ENCODE measurements at places on chromosomes 11 and 22.

- peak; percentile 60 for DNase-seq
Measured at GRCh38 chr22:45994491-45995404, 17.8 kb upstream of the WNT7B start.

- no peak for DNase-seq
Measured at GRCh38 chr11:114236829-114237228, 59.4 kb upstream of the NNMT start.

- no peak for DNase-seq
Measured at GRCh38 chr11:72932132-72932570, 117.9 kb downstream of the ATG16L2 start.

GRCh38 chr11:3006505-3007260 is 14.6 kb upstream of the NAP1L4 start:
- DNase-seq, result no peak

GRCh38 chr11:66950112-66950535 is 8.1 kb downstream of the PC start:
- DNase-seq, result no peak

- no peak for DNase-seq
Measured at GRCh38 chr22:29187831-29188230, 17.9 kb upstream of the EMID1 start.

DNA sequence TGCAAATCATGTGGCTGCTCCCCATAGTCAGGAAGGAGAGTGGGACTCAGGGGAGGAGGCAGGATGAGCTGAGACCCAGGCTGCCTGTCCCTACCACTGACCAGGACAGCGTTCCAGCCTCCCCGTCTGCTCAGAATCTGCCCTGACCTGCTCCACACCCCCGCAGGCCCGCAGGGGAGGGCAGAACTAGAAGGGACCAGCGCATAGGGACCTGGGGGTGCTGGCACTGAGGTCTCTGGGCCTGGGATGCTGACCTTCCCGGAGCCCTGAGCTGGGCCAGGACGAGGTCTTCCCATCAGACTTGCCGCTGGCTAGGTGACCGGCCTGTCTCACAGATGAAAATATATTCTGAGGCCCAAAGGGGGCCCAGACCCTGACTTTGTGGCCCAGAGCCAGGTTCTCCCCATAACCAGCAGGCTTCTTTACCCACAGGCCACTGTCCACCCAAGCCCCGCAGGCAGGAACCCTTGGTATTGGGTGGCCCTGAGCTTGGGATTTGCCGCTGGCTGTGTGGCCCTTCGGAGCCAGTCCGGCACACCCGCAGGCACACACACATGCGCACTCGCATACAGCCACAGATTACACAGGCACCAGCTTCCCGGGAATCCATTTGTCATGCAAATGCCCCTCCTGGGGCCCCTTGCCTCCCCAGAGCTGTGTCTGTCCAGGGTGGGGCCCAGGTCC is 13.8 kb upstream of the PIM3 start:
- DNase-seq, result no peak

DNA sequence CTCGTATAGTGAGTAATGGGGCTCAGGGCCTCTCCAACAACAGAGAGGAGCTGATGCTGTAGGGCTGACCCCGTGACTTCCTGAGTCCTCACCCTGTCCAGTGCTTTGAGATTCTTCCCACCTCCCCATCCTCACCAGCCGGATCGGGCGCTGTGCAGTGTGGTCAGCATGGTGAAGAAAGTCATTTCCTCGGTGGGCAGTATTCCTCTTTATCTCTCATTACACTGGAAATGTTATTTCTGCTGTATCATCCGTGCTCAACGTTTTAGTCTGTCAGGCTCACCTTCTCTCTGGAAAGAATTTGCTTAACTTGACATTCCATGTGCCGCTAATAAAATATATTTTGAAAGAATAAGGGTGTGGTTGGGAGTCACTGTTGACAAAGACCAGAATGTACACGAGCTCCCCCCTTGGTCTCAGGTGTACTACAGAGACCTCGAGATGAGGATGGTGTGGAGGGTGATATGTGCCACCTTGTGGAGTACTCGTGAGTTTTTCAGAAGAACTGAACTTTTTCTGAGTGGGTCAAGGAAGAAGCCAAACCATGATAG is 25.7 kb upstream of the SCGB1A1 start:
- DNase-seq, result no peak

DNA sequence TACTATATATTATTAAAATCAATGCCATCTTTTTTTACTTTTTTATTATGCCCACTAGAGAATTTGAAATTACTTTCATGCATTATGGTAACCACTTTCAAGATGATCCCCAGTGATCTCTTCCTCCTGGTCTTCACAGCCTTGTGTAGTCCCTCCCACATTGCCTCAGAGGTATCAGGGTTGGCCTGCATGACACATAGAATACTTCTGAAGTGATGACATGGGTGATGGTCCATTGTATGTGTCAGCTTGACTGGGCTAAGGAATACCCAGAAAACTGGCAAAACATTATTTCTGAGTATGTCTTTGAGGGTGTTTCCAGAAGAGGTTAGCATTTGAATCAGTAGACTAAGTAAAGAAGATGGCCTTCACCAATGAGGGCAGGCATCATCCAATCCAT is 14.2 kb upstream of the ISX start:
- DNase-seq, result no peak

DNA sequence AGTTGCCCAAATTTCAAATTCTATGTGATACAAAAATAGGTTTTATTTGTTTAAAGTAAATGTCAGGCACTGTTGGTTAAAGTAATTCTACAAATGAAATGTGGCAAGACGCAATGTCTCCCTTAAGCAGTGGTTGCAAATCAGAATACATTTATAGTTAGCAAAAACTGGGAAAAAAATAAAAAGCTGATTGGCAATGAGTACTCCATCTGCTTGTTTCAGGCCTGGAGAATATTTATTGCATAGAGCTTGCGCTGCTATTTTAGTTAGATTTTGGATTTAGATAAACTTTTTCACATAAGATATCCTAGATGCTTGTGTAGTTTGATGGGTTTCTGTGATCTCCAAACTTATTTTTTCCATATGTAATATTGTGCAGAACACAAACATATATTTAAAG is 224.0 kb upstream of the MPPED2 start:
- DNase-seq, result no peak

GRCh38 chr22:35464399-35464798 is 64.5 kb downstream of the MCM5 start:
- no peak for DNase-seq

- DNase-seq, result no peak
Measured at GRCh38 chr11:58744988-58745704, 13.4 kb upstream of the GLYAT start.

DNA sequence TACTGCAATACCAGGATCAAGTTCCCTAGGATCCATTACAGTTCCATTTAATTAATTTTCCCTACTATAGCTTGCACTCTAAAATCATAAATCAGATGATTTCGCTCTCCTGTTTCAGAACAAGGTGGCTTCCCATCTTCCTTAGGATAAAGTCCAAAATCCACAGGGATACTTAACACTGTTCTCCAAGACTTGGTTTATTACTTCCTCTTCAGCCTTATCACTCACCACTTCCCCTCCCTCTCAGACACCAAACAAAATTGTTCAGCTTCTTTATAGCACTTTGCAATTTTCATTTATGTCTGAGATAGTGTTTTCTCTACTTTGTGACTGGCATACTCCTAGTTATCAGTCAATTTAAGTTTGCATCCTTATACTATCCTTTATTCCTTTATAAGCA is 124.6 kb downstream of the GRIA4 start:
- no peak for DNase-seq

GRCh38 chr22:40463017-40463631 is 92.7 kb downstream of the SGSM3 start:
- peak; percentile 17 for DNase-seq

DNA sequence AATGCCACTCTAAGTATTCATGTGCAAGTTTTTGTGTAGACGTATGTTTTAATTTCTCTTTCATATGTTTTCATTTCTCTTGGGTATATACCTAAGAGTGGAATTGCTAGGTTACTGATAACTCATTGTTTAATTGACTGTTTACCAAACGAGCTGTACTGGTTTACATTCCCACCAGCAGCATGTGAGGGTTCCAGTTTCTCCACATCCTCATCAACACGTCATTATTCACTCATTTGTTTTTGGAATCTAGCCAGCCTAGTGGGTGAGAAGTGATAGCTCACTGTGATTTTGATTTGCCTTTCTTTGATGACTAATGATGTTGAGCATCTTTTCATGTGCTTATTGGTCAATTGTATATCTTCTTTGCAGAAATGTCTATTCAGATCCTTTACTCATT is 4.0 kb downstream of the ANKRD13D start:
- DNase-seq, result no peak

DNA sequence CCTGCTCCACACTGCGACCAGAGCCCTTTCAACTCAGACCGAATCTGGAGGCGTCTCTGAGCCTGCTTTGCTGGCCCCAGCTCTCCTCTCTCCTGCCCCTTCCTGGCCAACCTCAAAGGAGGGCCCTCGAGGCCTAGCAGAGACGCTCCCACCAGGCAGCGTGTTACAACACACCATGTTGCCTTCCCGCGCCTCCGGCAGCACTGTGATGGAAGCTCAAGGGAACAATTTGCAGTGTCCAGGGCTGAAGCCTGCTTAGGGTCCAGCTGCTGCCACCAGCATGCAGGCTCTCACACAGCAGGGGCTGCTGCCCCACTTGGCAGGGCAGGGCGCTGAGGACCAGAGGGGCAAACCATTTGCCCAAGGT is 18.4 kb downstream of the LINC01488 start:
- DNase-seq, result no peak

- DNase-seq, result peak; percentile 32
Measured at GRCh38 chr22:44080936-44081861, 57.1 kb downstream of the PARVB start.

DNA sequence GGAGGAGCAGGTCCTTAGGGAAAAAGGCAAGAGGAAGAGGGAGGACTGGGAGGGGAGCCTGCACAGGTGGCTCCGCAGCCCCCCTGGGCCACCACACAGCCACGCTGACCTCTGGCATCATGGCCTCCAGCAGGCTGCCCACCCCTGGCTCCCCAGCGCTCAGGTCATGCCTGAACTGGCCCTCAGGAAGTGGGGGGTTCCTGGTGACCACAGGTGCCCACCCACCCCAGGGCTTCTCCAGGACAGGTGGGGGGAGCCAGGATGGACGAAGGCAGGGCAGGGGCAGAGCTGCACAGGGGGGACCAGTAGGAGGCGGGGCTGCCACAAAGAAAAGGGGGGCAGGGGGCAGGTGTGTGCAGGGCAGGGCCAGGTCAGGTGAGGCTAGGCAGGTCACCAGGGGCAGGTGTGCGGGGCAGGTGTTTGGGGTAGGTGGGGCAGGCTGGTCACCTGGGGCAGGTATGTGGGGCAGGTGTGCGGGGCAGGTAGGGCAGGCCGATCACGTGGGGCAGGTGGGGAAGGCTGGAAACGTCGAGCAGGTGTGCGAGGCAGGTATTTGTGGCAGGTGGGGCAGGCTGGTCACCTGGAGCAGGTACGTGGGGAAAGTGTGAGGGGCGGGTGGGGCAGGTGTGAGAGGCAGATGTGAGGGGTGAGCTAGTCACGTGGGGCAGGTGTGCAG is 997 bp downstream of the DEAF1 start:
- no peak for DNase-seq

DNA sequence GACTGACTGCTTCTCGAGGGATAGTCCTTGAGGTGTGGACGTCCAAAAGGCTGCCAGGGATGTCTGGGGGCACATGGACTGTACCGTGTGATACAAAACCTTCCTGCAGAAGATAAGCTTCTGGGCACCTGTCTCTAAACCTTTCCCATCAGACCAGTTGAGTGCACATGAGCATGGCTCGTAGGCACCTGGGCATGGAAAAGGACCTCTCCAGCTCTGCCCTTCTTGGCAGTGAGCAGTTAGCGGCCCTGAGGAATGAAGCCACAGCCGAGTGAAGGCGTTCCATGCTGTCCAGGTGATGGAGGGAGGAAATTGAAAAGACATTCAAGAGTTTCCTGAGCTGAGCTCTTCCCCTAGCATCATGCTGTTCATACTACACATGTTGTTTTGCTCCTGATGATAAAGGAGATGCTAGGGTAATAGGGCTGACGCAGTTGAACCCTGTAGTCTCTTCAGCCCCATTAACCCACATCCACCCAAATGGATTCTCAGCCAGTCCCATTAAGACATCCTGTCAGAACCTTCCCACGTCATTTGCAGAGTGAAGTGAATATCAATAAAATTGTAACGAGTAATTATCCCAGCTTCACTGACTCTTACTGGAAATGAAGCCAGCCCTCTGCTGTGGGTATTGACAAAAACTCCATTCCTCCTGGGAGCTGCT is 138.6 kb downstream of the KIRREL3 start:
- no peak for DNase-seq

- no peak for DNase-seq
Measured at GRCh38 chr11:69204246-69204940, 48.7 kb downstream of the SMIM38 start.

- no peak for DNase-seq
Measured at GRCh38 chr11:61757213-61757862, 4.9 kb downstream of the MYRF start.

DNA sequence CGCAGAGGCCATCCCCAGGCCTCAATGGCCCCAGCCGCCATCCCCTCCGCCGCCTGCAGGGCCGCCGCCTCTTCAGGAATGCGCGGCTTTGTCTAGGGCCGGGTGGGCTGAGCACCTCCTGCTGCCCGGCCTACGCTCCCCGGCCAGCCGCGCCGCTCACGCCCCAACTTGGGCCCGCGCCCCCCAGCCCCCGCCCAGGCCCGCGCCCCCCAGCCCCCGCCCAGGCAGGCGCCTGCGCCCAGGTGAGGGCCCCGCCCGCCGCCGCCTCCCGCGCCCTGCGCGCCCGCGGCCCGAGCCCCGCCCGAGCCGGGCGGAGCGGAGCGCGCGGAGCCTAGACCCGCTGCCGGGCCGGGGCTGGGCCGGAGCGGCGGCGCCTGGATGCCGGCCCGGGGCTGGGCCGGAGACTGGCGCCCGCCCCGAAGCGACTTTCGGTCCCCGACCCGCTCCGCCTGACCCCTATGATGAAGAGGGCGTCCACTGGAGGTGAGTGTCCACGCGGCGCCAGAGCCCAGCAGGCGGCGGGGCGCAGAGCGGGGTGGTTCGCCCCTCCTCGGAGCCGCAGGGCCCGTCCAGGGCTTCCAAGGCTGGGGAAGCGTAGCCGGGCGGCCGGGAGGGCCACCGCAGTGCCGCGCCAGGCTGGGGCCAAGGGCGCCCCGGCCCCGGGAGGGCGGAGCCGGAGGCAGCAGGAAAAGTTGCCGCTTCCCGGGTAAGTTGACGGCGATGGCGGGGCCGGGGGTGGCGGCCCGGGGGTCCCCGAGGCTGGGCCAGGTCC is 34.3 kb upstream of the PRODH start:
- DNase-seq, result no peak

DNA sequence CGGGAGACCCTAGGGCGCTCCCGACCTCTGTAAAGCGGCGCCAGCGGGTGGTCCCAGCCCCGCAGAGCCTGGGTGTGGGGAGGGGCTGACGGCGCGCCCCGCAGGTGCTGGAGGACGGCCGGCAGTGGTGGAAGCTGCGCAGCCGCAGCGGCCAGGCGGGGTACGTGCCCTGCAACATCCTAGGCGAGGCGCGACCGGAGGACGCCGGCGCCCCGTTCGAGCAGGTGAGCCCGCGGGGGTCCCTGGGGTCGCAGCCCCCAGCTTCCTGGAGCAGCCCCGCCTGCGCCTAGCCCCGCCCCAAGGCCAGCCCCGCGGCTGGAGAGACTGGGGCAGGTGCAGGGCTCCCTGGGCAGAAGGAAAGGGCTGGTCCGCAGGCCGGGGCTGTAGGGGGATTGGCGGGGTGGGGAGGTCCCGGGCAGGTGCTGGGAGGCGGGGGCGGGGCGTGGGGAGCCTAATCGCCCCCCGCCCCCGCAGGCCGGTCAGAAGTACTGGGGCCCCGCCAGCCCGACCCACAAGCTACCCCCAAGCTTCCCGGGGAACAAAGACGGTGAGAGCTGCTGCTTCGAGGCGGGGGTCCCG is 19.7 kb downstream of the EPS8L2 start:
- no peak for DNase-seq

GRCh38 chr22:17422736-17423343 is 53.6 kb downstream of the CECR2 start:
- DNase-seq, result no peak

- no peak for DNase-seq
Measured at GRCh38 chr22:40592352-40593113, 44.0 kb downstream of the MRTFA start.

All from stimulated activated CD4-positive, alpha-beta T cell treated with anti-CD3 and anti-CD28 coated beads, TNF-alpha, amount 100 ng/mL, for 1 hour (primary cell).